Activated naive CD8-positive, alpha-beta T cell treated with anti-CD3 and anti-CD28 coated beads for 36 hours (primary cell): ENCODE measurements at places on chromosomes 1 and 21. TPM values are rescaled to one million over a fixed set of nuclear protein-coding genes. Genes with fewer than 3 reads are reported as not detected.

DNA sequence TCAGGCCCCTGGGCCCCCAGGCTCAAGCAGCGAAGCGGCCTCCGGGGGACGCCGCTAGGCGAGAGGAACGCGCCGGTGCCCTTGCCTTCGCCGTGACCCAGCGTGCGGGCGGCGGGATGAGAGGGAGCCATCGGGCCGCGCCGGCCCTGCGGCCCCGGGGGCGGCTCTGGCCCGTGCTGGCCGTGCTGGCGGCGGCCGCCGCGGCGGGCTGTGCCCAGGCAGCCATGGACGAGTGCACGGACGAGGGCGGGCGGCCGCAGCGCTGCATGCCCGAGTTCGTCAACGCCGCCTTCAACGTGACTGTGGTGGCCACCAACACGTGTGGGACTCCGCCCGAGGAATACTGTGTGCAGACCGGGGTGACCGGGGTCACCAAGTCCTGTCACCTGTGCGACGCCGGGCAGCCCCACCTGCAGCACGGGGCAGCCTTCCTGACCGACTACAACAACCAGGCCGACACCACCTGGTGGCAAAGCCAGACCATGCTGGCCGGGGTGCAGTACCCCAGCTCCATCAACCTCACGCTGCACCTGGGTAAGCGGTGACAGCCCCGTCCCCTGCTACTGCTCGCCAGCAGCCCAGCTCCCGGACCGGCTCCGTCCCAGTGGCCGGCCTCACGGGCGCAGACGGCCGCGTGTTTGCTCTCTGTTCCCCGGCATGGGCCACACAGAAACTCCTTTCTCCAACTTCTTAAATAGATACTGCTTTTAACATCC lies 539 bp downstream of the LAMC1 start:
- peak overlapping the region; percentile 71 for H3K4me3 ChIP-seq
- DNase-seq: peak; percentile 50

The F11R gene
- 13.4 TPM for total RNA-seq

- no peak for DNase-seq
- no peak overlapping the region for H3K27ac ChIP-seq
- H3K4me3 ChIP-seq: no peak overlapping the region
- H3K36me3 ChIP-seq: peaks cover 13% of the 10 kb centered on the region
- H3K4me1 ChIP-seq: peaks cover 7% of the 10 kb centered on the region
These were observed 164.9 kb downstream of the ST6GALNAC3 start for GRCh38 chr1:76239470-76239918.

GRCh38 chr1:42935313-42935895 lies 23.3 kb downstream of the SLC2A1 start:
- no peak overlapping the region for H3K4me3 ChIP-seq
- peak overlapping the region; percentile 89 for H3K27ac ChIP-seq
- H3K27me3 ChIP-seq: no peaks in the 10 kb centered on the region
- peaks cover 90% of the 10 kb centered on the region for H3K4me1 ChIP-seq
- DNase-seq: no peak

DNA sequence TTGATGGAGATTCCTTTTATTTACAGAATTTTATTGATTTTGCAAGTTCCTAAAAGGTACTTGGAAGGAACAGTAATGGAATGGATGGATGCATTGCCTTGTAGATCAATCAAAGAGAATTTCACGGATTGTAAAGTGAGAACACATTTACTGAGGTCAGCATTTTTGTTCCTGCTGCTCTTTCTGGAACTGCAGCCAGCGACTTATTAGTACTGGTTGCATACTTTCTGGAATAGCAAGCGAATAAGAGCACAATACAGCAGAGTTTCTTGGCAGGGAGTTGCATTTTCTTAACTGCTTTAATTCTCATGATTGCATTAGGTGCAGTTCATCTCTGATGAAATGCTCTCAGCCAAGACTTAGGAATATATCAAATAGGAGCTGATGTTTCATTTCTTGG lies 106.1 kb upstream of the CHODL start:
- no peaks in the 10 kb centered on the region for H3K4me1 ChIP-seq
- no peak overlapping the region for H3K4me3 ChIP-seq

- no peak overlapping the region for H3K27ac ChIP-seq
- no peak for DNase-seq
- peaks cover 1% of the 10 kb centered on the region for H3K36me3 ChIP-seq
- no peak overlapping the region for H3K4me3 ChIP-seq
- H3K27me3 ChIP-seq: no peaks in the 10 kb centered on the region
- peaks cover 31% of the 10 kb centered on the region for H3K4me1 ChIP-seq
These were observed 42.1 kb upstream of the OSBPL9 start for GRCh38 chr1:51574796-51575195.

The C1orf56 gene
- 1.1 TPM for total RNA-seq

DNA sequence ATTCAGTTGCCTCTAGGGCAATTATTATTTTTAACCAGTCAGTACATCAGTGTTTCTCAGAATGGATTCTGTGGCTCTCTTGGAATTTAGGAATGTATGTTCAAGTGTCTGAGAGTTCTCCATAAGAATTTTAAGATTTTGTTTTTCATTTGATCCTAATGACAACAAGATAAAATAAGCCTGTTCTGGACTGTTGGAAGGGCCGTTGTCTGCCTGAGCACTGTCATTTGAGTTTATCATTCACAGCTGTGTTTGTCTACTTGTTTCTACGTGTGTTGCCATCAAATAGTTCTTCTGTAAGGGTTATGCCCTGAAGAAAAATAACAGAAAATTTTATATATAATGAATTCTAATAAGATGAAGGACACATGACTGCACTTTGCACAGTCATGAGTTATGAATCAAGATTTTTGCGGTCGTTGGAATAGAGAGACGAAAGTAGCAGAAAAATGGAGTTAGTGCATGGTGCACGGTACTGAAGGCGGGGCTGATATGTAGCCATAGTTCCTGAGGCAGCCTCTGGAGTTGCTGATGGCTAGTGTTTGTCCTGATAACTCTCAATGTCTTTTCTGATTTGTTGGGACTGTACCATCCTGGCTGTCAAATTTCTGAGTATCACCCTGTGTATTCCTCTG lies 92.5 kb downstream of the NOS1AP start:
- H3K4me1 ChIP-seq: no peaks in the 10 kb centered on the region
- H3K27ac ChIP-seq: no peak overlapping the region
- no peak for DNase-seq
- H3K36me3 ChIP-seq: no peaks in the 10 kb centered on the region

GRCh38 chr1:172708452-172708851 lies 49.5 kb downstream of the FASLG start:
- H3K27me3 ChIP-seq: no peaks in the 10 kb centered on the region
- H3K4me3 ChIP-seq: peak overlapping the region; percentile 12
- peaks cover 50% of the 10 kb centered on the region for H3K4me1 ChIP-seq
- peaks cover 2% of the 10 kb centered on the region for H3K36me3 ChIP-seq
- H3K27ac ChIP-seq: peak overlapping the region; percentile 77
- DNase-seq: peak; percentile 44

The KRTAP7-1 gene
- total RNA-seq: not detected

GRCh38 chr1:99228153-99228552 lies 36.1 kb upstream of the PLPPR4 start:
- H3K27me3 ChIP-seq: peaks cover 7% of the 10 kb centered on the region
- H3K36me3 ChIP-seq: no peaks in the 10 kb centered on the region
- no peak overlapping the region for H3K27ac ChIP-seq
- no peak overlapping the region for H3K4me3 ChIP-seq
- no peaks in the 10 kb centered on the region for H3K4me1 ChIP-seq
- DNase-seq: no peak

DNA sequence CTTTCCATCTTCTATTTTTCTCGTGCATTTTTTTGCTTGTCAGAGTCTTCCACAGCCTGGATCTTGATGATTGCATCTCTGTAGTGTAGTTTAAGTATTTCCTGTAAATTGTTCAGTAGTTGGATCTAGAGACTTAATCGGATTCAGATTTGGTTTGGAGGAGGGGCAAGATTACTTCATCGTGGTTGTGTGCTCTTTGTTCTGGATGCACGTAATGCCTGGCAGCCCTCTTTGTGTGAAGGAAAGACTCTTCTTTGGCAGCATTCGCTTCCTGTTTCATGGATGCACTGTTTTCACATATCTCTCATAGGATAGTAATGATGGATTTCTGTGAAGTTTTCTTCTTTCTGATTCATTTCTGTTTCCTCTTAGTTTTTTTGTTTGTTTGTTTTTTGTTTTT lies 14.2 kb downstream of the SEMA4A start:
- peaks cover 16% of the 10 kb centered on the region for H3K36me3 ChIP-seq
- DNase-seq: no peak
- peaks cover 3% of the 10 kb centered on the region for H3K4me1 ChIP-seq
- no peaks in the 10 kb centered on the region for H3K27me3 ChIP-seq

GRCh38 chr1:88022516-88022915 lies 661.6 kb upstream of the PKN2 start:
- no peak overlapping the region for H3K4me3 ChIP-seq
- no peak for DNase-seq
- H3K4me1 ChIP-seq: no peaks in the 10 kb centered on the region
- H3K36me3 ChIP-seq: no peaks in the 10 kb centered on the region
- no peak overlapping the region for H3K27ac ChIP-seq
